ENCODE measurements at places on chromosomes 4 and X. TPM values are rescaled to one million over a fixed set of nuclear protein-coding genes. Genes with fewer than 3 reads are reported as not detected.

SMIM10L2A gene
- 3.6 TPM for total RNA-seq

TRIM60 gene
- total RNA-seq = not detected

BTK gene
- 1.1 TPM for total RNA-seq

HCFC1 gene
- total RNA-seq = 55.4 TPM

NEUROG2 gene
- not detected for total RNA-seq

ARSH gene
- not detected for total RNA-seq

FDCSP gene
- total RNA-seq = not detected

- no peak for DNase-seq
Measured at GRCh38 chrX:12997906-12998687, 23.2 kb downstream of the TMSB4X start.

DNA sequence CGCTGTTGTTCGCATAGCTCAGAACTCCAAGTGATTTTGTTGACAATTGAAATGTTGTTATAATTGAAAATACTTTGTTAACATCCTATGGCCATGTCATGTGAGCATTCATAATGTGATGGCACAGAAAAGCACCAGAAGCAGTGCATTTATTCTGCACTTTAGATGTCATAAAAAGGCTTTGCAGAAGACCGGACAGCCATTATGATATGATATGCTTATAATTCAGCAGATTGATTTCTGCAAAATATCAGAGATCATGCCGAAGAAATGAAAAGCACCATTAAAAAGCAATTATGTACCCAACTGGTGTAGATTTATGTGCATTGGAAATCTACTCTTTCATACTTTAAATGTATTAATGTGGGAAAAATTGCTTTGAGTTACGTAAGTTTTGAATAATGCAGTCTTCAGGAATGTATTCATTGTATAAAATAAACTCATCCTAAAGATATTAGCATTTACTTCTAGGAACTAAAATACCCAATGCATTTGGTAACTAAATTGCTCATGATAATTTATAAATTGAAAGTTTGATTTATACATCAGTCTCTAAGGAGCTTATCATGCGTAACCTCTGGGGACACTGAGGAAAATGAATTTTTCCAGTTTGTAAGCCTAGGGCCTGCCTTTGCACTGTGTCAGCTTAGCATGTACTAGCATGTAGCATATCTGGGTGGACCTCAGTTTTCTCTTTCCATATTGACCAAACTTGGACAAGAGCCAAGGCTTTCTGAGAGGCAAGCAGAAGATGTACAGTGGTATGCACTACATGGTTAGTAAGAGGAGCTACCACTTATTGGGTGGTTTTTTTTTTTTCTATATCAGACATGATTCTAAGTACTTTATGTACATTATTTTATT, 43.6 kb downstream of the TLR10 start:
- no peak for DNase-seq

GRCh38 chrX:154603438-154604430, 15.3 kb downstream of the CTAG1B start:
- no peak for DNase-seq

DNA sequence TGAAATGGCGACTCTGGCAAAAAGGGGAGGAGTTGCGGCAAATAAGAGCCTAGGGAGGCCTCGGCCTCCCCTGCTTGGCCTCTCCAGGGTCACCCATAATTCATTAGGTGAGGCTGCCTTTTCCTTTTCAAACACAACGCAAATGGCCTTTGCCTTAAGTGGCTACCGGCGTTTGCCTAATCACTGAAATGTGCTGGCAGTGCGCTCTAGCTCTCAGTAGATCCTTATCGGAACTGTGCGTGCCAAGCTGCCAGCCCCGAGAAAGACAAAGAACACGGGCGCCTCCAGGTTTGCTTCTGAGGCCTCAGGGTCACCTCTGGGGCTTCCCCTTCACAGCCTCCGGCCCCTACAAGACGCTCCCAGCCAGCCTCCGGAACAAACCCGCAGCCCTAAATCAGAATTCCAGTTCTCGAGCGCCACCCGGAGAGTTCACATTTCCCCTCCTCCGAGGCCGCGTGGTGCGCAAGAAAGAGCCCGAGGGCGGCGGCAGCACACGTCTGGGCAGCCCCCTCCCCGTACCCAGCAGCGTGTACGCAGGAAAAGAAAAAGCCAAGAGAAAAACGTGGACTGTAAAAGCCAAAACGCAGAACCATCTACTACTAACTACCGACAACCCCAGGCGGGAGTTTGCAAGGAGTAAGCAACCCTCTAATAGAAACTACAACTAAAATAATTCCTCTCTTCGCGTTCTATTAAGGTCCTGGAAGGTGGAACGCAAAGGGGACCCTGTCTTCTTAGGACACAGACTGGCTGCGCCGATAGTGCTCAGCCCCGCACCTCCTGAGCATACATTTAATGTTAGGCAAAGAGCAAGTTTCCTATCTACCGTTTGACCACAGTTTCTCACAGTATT, 76.5 kb upstream of the BCOR start:
- DNase-seq = peak; percentile 58

- DNase-seq = no peak
Measured at GRCh38 chr4:140704392-140704960, 51.7 kb downstream of the TBC1D9 start.

DNA sequence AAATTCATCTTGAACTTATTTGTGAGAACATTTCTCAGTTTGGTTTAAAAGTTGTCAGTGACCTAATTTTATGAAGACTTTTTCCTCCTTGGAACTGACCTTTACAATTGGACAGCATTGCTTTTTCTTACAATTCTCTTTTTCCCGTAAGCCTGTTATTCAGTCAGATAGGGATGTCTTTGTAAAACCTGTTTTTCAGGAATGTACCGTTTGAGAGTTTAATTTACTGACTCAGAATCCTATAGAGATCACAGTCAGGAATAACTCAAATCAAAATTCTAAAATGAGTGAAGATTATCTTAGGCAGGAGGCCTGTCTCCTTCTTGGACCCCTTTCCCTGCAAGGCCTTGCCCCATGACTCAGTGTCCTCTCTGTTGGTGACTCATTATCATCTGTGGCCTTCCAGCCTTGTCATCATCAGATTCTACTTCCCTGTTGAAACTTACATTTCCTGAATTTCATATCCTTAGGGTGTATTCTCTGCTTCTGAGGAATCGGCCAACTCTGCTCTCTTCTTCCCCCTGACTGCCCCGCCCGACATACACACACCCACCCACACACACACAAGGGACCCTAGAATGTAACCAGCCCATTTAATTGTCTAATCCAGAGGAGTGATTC, 99.8 kb downstream of the ARHGAP10 start:
- DNase-seq = no peak

DNA sequence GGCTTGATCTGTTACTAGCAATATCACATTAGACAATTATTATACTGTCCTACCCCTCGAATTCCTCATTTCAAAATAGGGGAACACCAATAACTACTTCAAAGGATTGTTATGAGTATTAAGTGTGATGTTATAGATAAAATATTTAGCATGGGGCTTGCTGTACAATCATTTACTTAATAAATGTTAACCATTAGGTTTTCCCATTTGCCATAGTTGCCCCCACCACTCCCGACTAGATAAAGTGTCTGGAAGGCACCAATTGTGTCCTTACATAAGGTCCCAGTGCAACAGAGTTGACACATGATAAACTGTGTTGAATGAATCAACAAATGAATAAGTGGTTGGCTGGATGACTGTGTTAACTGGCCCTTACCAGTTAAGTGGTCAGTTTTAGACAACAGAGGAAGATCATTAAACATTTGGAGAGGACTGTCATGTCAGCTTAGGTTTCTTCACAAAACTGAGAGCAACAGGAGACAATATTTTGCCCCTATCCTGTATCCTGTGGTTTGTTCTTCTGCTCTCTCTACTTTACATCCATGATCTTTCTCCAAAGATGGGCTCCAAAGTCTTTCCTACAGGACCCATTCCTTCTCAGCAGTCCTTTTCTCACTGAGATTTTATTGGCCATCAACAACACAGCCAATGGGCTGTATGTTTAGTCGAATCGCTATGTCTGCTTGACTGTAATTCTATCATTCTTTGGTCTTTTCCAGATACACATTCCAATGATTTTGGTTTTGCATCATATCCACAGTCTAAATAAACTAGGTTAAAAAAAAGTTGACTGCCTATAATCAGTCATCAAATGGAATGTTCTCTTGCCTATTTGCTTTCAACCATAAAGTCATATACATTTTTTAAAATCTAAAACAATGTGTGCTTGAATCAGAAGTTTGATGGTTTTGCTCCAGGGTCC, 74.4 kb downstream of the RNF150 start:
- no peak for DNase-seq

DNA sequence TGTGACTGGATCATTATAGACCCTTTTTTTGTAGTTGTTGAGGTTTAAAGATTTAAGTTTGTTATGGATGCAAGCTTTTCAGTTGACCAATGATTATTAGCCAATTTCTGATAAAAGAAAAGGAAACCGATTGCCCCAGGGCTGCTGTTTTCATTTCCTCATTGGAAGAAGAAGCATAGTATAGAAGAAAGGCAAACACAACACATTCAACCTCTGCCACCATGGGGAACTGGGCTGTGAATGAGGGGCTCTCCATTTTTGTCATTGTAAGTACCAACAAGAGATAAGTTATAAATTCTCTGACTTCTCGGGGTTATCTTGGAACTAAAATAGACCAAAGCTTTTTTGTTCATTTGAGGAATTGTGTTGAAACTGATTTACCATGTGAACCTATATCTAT, at the start of gene CYBB:
TSS of gene CYBB (plus strand) at position 203 of the 400 bp plus-strand sequence. CDS start at position 222, 19 bp downstream.
- no peak for DNase-seq

DNA sequence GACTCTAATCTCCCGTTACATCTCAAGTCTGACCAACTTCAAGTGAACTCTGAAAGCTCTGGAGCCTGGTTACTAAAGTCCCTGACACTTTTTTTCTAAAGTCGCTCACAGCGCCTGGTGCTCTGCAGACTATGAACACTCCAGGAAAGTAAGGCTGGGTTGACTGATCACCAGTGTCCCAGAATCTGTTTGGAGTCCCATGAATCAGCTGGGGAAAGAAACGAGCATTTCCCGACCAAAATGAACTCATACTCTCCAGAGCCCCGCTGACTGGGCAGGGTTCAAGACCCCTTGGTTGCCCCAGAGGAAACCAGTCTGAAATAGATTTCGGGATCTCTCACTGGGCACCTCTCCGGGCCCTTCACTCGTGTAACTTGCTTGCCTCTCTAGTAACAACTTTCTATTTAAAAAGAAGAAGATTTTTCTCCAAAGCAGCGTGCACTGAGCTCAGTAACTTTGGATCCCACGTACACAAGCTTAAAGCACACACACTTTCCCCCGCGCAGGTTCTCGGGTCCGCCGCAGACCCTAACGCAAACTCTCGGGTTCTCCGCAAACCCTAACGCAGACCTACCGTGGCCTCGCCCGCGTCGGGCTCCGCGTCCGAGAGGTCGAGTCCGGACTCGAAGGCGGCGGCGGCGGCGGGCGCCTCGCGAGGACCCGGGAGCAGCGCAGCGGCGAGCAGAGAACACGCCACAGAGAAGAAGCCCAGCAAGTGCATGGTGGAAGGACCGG, 964 bp downstream of the VEGFC start:
- DNase-seq = peak; percentile 10

GRCh38 chrX:83022020-83022419, 486.1 kb upstream of the POU3F4 start:
- no peak for DNase-seq

GRCh38 chr4:128524311-128524710, 236.7 kb upstream of the PGRMC2 start:
- DNase-seq = no peak

DNA sequence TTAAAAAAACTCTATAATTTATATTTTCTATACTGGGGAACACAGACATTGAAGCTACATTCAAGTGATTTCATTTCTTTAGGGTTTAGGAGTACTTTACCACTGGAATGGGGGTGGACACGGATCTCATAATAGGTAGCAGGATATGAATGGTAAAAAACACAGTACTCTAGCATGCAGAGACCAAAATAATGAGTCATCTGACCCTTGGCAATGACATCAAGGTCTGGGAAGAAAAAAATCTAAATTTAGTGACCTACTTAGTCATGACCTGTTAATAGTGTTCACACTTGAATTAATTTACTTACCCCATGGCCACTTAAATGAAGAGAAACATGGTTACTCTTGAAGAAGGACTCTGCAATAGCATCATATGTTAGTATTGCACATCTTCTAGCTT, 187.9 kb downstream of the EPHA5 start:
- DNase-seq = no peak

DNA sequence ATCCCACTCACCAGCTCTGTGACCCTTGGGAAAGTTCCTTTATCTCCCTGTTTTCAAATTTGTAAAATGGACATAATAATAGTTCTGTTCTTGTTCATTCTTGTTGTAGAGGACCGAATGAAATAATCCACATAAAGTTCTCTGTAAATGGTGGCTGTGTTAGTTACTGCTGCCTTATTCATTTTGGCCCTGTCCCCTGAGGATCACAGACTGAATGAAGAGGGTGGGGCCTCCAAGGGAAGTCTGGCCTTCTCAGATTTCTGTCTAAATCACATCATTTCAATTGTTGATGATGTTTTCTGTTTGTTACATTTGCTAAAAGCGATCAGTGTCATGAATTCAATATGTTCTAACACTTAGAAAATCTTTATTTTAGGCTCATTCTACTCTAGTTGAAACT, 117.9 kb downstream of the PPEF1 start:
- no peak for DNase-seq
